ENCODE measurements at places on chromosomes 5 and 9.

GRCh38 chr5:67875601-67876000 lies 340.0 kb upstream of the PIK3R1 start:
- DNase-seq = no peak

GRCh38 chr5:159422910-159423309 lies 92.6 kb upstream of the IL12B start:
- DNase-seq = no peak

DNA sequence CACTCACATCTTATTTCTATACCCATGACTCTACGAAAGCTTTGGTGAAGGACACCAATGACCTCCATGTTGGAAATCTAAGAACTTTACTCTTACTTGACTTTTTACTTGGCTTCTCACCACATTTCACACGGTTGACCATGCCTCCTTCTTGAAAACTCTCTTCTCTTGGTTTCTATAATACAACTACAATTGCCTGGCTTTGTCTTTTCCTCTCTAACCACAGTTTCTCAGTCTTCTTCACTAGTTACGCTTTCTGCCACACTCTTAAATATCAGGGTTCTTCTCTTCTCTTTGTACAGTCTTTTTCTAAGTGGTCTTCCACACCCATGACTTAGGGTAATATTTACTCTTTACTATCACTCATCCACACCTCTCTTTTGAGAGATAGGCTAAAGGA lies 2079.8 kb upstream of the WWC1 start:
- DNase-seq = no peak

DNA sequence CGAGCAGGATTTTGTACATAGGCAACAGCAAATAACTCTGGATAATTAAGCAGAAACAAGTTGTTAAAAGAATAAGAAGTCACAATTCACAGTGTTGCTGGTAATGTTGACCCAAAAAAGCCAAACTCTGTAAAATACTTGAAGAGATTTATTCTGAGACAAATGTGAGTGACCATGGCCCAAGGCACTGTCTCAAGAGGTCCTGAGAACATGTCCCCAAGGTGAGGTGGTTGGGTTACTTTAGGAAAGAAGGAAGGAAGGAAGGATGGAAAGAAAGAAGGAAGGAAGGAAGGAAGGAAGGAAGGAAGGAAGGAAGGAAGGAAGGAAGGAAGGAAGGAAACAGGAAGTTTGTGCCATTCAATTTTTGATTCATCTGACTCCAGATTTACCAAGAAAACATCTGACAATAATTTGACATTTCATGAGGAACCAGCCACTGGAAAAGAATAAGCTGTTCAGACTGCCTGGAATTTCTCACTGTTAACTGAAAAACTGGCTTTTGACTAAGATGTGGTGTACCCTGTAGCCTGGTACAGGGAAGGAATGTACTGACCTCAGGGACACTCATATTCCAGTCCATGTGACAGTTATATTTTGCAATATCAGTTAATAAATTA lies 295.9 kb upstream of the TNC start:
- no peak for DNase-seq
